Endothelial cell of umbilical vein (primary cell): ENCODE measurements at places on chromosomes 3 and 15.

DNA sequence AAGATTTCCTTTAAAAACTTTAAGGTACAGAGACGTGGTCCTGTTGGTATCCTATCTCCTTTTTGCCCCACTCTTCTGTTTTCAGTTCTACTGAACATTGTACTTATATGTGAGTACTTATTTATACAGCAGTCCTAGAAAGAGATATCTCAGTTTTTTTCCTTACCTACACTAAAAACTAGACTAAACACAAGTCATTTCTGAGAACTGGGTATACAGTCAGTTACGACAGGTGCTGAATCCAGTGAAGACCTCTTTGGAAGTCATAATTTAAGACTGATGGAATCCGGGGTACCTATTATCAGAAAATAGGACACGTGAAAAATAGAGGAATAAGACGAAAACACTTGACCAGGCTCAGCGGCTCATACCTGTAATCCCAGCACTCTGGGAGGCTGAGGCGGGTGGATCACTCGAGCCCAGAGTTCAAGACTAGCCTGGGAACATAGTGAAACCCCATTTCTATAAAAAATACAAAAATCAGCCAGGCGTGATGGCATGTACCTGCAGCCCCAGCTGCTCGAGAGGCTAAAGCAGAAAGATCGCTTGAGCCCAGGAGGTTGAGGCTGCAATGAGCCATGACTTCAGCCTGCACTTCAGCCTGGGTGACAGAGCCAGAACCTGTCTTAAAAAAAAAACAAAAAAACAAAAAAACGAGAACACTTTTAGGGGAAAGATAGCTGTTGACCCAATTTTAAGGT lies 76.3 kb downstream of the KLHL25 start:
- no peak for DNase-seq

DNA sequence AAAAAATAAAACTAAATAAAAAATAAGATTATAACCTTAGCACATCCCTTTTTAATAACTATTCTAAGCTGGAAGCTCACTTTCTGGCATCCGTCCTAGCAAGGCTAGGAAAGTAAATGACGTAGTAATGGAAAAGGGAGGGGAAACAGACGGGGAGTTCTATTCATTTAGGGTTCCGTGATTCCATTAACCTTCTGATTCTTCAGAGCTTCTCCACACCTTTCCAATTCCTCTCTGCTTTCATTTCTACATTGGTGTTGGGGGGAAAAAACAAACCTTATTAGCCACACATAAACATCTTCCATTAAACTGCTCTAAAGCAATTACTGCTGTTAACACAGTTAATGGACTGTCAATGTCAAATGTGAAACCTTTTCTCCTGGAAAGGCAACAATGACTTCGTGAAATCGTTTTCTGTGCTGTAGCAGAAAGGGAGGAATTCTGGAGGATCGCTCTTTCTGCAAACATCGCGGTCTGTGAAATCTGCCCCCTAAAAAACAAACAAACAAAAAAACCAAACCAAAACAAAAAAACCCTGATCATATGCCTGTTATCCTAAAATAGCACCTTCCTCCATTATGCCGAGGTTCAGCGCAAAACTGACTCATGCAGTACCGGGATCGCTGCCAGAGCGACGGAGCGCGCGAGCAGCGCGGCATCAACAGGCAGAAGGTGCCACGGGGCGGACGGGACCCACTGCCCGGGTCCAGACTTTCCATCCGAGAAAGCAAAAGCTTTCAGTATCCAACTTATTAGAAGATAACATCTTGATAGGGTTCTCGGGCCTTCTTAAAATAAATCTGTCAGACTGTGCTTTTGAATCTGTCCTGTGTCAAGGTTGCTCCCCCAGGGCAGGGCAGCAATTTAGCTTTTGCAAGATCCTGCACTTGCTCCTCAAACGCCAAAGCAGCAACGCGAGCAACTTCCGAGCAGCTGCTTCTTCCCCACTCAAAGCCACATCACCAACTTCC lies 156.2 kb downstream of the FGF12 start:
- DNase-seq = peak; percentile 72

DNA sequence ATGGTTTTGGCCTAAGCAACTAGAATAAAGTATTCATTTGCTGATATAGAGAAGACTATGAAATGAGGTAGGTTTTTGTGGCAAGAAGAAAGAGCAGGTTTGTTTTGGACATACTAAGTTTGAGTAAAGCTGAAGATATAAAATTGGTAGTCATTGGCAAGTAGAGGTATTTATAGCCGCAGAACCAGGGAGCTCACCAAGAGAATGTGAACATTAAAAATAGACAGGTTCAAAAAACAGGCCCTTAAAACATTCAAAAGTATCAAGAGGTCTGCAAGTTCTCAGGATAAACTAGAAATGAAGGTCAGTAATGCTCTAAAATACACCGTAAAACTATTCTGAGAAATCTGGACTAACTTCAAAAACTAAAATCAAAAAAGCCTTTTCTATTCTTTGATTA lies 240.7 kb downstream of the SCAPER start:
- no peak for DNase-seq

GRCh38 chr3:171654809-171655208 lies 155.5 kb downstream of the PLD1 start:
- DNase-seq = peak; percentile 78

DNA sequence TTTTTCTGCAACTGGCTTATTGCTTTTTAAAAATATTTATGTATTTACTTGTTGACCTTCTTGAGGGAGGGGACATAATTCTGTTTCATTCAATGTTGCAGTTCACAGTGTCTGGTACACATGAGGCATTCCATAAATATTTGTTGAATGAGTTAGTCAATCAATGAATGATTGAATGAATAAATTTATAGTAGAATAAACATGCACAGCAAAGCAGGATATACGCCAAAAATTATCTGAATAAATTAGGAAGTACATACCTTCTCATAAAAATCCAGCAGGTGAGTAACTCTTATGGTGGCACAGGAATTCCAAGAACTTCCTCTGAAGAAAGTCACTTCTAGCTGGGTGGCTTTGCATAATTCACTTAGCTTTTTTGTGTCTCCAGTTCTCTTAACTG lies 469.4 kb upstream of the ATP11B start:
- no peak for DNase-seq

DNA sequence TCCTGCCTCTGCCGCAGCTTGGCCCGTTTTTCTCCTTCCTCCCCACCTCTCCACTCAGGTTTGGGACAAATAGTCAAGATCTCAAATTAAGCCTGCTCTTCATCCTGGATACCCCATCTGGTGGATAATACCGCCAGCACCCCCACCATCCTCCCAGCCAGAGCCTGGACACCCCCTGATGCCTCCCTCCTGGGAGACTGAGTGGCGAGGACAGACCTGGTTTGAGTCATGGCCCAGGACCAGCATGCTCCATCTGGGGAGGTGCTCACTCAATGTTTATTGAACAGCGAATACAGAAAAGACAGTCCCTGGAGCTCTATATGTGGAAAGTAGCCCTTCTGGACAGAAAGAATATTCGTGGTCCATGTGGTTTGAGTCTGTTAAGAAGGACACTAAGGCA lies 23.3 kb downstream of the CTSH start:
- DNase-seq = no peak

GRCh38 chr3:183554377-183554776 lies 1.1 kb downstream of the KLHL6 start:
- DNase-seq = peak; percentile 57

- no peak for DNase-seq
Observed at GRCh38 chr3:126268866-126269265, 88.3 kb downstream of the KLF15 start.

DNA sequence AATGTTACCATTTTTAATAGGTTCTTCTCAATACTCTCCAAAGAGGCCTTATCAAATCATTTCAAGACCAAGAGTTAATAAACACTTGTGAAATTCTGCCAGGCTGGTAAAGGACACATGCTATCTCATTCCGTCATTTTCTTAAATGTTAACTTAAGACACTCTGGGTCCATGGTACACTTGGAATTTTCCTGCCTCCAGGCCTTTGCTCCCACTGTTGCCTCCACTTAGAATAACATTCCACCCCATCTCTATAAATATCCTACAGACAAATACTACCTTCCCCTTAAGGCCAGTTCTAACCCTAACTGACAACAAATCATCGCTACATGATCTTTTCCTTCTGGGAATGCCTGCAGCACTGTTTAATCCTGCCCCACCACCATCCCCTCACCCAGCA lies 24.1 kb downstream of the MAGI1 start:
- no peak for DNase-seq

- DNase-seq = no peak
Observed at GRCh38 chr3:33989229-33989628, 190.8 kb downstream of the PDCD6IP start.
